ENCODE measurements at places on chromosomes 12 and 14.

DNA sequence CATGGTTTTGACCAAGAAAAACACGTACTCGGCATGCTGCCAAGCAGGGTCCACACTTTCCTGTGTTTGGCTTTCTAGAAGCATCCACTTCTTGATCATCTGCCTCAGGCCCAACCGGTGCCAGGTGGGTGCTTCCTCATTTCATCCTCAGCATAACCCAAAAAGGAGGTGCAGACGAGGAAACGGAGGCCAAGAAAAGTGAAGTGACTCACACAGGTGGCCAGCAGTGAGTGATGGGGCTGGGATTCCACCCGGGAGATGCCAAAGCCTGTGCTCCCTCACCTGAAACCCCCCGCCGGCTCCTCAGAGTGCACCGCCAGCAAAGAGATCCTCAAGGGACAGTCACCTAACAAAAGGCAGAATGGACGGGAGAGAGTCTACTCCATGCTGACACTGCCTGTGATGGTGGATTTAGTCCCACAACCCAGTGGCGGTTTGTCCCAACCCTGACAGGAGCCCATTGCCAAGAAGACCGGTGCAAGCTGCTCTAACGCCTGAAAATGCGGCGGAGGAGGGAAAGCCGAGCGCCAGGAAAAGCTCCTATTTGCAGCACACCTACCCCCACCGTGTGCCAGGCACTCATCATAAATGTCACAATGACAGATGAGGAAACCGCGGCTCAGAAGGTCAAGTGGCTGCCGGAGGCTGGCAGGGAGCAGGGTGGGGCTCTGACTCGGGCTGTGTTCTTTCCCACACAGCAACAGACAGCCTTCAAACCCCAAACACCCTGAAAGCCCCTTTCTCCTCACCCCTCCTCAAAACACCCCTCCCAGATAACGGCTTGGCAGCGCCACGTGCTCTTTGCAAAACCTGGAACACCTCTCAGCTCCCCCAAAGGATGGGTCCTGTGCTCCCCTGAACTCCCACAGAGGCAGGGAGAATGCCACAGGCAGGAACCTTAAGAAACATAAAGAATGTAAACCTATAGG is 18.8 kb downstream of the BCL11B start:
- peak; percentile 78 for DNase-seq

- DNase-seq: no peak
Measured at GRCh38 chr12:96711364-96711763, 195.7 kb upstream of the NEDD1 start.

- no peak for DNase-seq
Measured at GRCh38 chr14:101398011-101398410, 163.3 kb upstream of the DIO3 start.

- no peak for DNase-seq
Measured at GRCh38 chr12:106581543-106582248, 1.1 kb upstream of the RFX4 start.

- DNase-seq: no peak
Measured at GRCh38 chr12:40002178-40003169, 103.4 kb downstream of the SLC2A13 start.

- DNase-seq: no peak
Measured at GRCh38 chr12:124162151-124163110, 132.5 kb upstream of the RFLNA start.

DNA sequence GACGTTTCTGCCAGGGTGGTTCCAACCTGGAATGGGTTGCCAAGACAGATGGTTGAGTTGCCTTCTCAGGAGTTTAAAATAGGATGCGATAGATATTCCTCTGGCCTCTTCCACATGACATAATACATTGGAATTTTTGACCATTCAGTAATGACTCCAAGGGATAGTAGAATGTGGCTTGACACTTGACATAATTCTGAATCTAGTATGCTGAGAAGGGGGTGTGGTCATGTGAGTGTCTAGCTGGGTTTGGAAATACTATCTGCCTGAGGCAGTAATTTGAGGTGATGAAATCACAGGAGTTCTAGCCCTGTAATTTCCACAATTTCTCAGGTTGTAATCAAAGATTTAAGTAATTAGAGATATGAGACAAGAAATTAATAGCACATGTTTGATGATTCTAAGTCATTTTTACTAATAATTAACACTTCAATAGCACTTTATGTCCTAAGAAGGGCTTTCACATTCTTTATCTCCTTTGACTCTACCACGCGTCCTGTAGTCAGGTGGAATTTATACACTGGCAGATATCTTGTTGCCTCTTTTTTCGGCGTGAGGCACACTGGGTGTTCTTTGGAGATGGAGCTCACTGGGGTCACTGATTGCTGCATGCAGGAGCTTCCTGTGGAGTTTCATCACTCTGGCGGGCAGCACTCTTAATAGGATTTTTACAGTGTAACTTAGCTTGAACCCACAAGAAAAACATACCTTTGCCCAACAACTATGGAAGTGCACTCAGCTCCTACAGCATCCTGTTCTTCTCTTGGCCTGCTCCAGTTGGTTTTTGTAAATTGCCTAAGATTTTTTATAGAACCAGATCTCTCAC is 3.2 kb upstream of the AMIGO2 start:
- DNase-seq: no peak

DNA sequence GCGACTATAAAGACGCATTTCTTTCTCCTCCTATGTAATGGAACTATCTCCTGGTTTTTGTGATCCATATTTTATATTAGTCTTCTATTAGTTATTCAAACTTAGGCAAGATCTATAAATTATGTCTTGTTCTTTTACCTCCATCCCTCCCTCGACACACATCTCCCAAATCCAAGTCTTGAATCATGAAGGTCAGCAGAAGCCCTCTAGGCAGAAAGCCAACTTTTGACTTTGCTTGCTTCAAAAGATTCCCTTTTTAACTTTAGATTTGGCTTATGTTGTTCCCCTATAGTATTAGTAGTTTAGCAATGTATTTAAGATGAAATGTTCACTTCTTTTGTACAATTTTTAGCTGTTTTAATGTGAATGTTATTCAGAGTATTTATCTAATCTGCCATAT is 689.8 kb downstream of the SLC6A15 start:
- DNase-seq: no peak

DNA sequence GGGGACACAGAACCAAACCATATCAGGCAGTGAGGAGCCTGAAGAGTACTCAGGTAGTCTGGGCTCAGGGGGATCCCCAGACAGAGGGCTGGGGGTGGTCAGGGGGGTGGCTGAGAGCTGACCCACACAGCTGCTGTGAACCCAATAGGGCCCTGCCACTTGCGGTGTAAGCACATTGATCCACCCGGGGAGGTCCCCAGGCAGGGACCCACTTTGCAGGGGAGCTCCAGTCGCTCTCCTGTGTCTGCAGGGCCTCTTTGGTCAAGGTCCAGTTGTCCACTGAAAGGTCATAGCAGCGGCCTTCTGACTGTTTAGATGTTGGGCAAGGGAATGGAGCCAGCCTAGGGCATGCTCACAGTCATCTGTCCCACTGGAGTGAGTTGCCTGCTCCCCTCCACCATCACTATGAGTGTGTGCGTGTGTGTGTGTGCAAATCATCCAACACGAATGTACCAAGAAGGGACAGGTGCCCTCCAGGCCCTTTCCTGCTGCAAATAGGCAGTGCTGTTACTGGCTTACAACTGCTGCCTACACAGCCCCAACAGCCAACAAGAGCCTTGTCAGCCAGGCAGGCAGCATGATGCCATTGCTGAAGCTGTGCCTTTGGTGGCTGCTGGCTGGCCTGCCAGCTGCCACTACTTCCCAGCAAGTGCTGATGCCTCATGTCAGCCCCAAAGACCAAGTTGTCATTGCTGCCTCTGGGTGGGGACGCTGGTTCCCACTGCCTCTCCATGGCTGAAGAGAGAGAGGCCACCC is 71.3 kb downstream of the TSPAN11 start:
- DNase-seq: no peak

DNA sequence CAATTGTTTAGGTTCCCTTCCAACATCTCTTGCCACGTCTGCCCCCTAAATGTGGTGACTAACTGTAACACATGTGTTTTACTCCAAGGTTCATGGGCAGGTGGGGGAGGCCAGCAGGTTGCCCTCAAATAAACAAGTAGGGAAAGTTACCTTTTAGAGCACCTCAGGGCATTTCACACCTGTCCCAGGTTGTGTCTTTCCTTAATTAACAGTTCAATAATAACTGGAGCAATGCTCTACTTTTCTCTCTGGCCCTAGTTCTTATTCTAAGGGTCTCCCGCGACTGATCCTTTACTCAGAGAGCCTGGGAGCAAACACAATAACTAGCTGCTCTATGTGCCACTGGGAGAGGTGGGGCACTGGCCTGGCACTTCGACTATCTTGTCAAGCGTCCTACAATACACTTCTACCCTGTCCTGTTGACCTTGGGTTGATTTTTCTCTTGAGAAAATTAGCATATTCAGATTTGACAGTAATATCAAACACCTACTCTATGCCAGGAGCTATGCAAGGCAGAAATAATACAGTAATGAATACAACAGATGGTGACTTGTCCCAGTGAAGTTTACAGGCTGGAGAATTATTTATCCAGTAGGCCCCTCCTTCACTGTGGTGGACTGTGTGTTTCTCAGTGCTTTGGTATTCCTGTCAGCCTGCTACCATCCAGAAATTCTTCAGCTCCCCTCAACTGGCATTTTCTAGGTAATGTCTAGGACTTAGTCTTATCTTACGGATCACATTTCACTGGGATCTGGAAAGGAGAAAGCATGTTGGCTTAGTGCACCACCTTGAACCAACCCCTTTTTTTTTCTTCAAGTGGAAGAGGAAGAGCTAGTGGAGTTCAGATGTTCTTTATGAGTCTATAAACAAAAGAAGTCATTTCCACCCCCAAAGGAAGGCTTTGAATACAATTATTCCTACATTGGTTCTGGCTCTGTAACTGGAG is 202.6 kb downstream of the CRADD start:
- DNase-seq: no peak

All from CD4-positive, alpha-beta T cell treated with Interleukin-17A for 1 hour (primary cell).